Iris pigment epithelial cell (primary cell): ENCODE measurements at places on chromosomes 7 and 10.

DNA sequence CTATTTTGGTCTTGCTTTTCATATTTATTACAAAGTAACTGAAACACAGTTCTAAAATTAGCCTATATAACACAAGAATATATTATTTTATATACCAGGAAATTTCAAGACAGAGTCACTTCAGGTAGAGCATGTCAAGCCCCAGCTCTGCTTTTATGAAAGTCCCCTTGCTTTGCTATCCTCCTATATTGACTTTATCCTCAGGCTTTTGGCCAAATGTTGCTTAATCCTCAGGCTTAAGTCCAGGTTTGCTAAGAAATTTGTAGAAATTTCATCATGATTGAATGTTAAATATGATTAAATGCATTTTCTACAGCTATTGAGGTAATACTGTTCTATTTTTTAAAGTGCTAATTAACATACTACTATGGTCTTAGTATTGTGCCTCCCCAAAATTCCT is 227.6 kb downstream of the FZD1 start:
- peak; percentile 29 for DNase-seq

- no peak for DNase-seq
Measured at GRCh38 chr7:83105948-83106347, 56.7 kb downstream of the PCLO start.

GRCh38 chr10:79293841-79294581 is 53.3 kb upstream of the PPIF start:
- DNase-seq = peak; percentile 56

GRCh38 chr7:5507013-5507412 is 83.4 kb upstream of the TNRC18 start:
- no peak for DNase-seq

- DNase-seq = no peak
Measured at GRCh38 chr10:17007418-17007770, 122.2 kb downstream of the CUBN start.

- DNase-seq = no peak
Measured at GRCh38 chr10:58013406-58013805, 254.3 kb downstream of the IPMK start.

DNA sequence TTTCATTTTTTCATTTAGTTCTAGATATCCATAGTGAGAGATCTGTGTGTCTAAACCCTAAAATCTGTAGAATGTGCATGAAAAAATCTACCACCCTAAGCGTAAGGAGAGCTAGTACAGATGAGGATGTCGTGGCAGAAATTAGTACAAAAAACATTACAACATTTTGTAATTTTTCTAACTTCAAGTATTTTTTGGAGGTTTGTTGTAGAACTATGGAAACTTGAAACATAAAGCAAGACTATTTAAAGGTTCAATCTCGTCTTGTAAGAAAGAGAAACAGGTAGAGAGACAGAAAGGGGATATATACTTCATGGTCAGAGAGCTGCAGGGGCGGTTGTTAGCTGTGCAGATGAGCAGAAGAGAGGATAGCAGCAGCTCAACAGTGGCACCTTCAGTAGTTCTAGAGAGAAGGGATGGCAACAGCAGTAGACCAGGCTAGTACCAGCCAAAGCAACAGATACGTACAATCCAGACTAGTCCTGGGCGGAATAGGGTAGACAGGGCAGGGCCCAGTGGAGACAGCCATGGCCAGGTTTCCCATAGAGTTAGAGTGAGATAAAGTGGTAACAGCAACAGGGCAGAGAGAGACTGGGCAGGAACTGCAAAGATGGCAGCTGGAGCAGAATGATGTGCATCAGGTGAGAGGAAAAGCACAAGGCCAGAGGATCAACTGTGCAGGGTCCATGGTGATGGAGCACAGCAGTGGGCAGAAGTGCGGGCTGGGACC is 145.2 kb downstream of the FRMD4A start:
- peak; percentile 94 for DNase-seq
